Progenitor cell of endocrine pancreas (in vitro differentiated cells): ENCODE measurements at places on chromosomes 12 and 14. TPM values are rescaled to one million over a fixed set of nuclear protein-coding genes. Genes with fewer than 3 reads are reported as not detected.

DNA sequence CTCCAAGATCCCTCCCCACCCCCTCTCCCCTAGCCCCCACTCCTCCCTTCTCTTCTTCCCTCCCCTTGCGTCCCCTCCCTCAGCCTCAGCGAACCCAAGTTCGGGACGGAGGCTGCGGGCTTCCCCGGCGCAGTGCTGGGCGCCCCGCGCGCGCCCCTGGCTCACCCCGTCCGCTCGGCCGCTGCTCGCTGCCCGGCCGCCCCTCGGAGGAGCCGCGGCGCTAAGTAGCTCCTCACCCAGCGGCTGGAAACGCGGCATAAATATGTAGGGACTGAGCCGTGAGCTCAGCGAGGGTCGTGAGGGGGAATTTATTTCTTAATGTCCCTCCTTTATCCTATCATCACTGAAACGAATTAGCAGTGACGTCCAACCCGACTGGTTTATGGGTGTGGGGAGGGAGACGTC is at the start of gene NOS1:
Gene NOS1 (minus strand): TSS at position 280 of the 405 bp plus-strand sequence. CDS start 30,557 bp downstream, outside the sequence.
- no peak for DNase-seq

- no peak for DNase-seq
Observed at GRCh38 chr12:27013611-27014084, 536 bp downstream of the TM7SF3 start.

- no peak for DNase-seq
Observed at GRCh38 chr14:51185754-51186153, 54.3 kb upstream of the TMX1 start.

GRCh38 chr12:5661811-5662210 is 229.9 kb downstream of the NTF3 start:
- DNase-seq: no peak

DNA sequence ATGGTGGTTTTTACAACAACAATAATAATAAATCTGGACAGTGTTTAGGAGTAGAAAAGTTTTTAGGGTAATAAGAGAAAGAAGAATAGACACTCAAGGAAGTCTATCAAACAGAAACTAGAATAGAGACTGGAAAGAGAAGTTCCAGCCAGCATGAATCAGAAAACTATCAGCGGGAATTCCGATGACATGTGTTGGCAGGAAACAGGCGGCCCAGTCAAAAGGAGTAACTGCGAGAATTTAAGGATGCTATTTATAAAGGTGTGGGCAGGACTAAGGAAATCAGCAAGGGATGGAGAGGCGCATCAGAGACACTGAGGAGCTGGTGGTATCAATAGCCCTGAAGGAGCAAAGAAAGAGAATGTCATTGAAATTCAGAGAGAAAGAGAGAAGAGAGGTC is 89.9 kb downstream of the TBX5 start:
- no peak for DNase-seq

DNA sequence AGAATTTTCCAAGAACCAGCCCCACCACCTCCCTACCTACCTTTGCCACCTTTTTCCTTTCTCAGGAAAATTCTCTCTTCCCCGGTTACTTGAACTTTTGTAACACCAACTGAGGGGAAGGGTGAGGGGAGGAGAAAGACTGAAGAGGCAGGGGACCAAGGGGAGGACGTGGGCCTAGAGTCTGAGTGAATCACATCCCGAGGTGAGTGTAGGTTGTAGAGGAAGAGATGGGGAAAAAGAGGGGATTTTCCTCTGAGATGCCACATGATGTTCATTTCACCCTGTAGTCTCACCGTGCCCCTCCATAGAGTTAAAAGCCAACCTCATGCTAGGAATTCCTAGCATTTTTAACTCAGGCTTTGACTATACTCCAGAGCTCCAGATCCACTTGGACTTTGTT is 311.8 kb downstream of the RPAP3 start:
- no peak for DNase-seq

GRCh38 chr12:91203610-91204009 is 21.0 kb upstream of the DCN start:
- DNase-seq: no peak

- peak; percentile 15 for DNase-seq
Observed at GRCh38 chr14:55354500-55354899, 57.1 kb downstream of the ATG14 start.

DNA sequence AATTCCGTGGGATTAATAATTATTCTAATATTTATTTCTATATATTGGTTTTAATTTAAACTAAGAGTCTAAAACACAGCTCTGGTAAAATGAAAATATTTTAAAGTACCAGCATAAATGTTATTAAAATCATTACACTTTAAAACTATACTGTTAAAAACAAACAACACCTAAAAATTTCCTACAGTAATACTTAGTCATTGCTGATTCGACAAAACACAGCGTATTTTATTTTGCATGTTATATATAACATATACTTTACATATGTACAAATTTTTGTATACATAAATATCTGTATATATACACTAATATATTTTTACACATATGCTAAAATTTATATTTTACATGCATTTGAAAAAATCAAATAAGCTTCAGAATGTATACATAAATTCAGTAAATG is 6.0 kb upstream of the PCNX4 start:
- no peak for DNase-seq

GRCh38 chr12:46944088-46944487 is 118.3 kb upstream of the SLC38A4 start:
- DNase-seq: no peak

- DNase-seq: no peak
Observed at GRCh38 chr14:74627076-74627475, 15.0 kb upstream of the LTBP2 start.

DNA sequence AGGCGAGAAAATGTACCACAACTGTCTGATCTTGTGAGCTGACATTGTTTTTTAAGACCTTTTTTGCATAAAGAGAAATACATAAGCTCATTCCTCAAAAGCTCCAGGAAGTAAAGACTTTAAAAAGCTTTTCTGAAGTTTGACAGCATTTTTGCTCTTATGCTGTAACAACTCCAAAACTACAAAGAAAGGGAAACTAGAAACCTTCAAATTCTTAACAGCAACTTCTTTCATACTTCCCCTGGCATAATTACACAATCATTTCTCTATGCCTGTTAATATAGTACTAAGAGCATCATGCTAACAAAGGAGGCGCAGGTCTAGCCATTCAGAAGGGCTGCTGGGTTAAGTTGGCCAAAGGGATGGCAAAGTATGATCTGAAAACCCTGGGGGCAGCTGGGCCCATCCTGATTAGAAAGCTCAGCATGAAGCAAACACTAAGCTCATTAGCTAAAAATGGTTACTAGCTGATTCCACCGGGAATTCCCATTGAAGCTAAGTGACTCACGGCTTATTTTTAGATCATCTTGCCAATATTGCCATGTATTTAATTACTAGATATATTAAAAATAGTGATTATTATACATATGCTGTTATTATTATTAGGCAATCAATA is 26.1 kb upstream of the ANP32D start:
- no peak for DNase-seq

DNA sequence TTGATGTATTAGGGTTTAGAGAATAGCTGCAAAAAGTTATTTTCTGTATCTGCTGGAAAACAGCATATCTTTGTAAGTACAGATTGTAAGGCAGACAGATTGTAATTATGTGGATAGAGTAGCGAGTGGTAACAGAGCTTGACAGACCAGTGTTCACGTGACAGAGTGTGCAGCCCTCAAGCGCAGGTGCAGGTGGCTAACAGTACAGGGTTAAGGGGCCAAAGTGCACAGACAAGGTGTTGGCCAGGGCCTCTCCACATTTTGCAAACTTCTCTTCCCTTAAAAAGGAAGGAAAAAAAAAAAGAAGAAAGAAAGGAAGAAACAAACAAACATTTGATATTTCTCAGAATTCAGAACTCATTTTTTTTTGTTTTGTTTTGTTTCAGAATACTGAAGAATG is 25.2 kb upstream of the KLHL42 start:
- DNase-seq: no peak

DNA sequence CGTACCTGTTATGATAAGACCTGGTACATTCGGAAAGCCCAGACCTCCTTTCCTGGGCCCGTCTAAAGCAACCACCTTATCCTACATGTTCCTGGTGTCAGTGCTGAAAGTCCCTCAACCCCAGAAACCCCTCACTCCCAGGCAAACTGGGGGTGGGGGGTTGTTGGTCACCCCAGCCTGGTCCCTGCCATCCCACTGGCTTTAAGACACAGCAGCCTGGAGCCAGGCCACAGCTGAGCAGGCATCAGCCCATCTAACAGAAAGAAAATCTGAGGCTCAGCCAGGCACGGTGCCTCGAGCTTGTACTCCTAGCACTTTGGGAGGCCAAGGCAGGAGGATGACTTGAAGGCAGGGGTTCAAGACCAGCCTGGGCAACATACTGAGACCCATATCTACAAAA is 4.5 kb downstream of the SELPLG start:
- no peak for DNase-seq

DNA sequence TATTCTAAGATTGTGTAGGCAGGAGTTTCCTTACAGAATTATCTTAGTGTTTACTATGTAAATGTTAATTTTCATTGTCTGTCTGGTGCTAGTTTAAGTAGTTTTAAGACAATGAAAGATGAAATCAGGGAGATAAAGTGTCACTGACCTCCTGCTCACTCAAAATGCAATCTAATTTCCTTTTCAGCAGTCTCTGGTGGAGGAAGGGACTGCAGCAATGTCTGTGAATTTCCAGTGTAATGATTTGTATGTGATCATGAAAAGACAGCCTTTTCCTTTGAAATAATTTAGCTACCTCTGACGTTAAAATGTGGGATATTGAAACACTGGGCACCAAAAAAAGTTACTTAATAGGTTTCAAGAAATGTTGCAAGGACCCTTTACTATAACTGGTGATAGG is 779.7 kb upstream of the FLRT2 start:
- DNase-seq: no peak

GRCh38 chr14:105616802-105617192 is 90.4 kb downstream of the TMEM121 start:
- no peak for DNase-seq

GRCh38 chr14:103629503-103630121 is 601 bp downstream of the KLC1 start:
- DNase-seq: peak; percentile 24

DNA sequence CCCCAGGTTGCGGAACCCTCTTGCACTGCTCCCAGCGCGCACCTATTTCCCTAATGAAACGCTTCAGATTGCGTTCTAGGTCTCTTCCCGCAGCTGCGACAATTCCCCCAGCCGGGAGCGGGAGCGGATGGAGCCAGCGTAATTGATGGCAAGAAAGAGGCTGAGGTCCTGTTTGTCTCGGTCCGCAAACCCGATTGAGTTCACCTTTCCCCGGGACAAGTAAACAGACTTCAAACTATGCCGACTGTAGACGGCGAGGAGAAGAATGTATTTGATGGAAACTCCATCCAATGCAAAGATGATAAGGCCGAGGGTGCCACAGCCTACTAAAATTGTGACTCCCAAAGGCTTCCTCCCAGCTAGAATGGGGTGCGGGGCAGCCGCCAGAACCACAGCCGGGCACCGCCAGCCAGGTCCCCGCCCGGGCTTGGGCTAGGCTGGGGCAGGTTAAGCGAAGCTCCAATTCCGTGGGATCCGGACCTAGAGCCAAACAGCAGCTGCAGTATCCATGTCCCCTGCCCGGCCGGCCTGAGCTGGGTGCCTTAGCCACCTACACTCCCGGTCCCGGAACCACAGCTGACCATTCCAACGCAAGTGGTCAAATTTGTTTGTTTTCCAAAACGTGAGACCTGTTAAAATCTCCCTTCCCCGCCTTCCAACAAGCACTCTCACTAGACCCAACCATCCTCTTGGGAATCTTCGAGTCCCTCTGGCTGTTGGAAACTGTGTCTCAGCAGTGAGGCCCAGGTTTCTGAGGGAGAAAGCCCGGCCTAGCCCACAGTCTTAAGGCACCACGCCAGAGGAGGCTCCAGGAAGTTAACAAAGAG is 5.5 kb downstream of the NKX2-1 start:
- DNase-seq: no peak

- DNase-seq: no peak
Observed at GRCh38 chr14:28690029-28690692, 76.4 kb upstream of the FOXG1 start.

GRCh38 chr14:69107407-69108003 is 45.4 kb downstream of the DCAF5 start:
- DNase-seq: peak; percentile 19

DNA sequence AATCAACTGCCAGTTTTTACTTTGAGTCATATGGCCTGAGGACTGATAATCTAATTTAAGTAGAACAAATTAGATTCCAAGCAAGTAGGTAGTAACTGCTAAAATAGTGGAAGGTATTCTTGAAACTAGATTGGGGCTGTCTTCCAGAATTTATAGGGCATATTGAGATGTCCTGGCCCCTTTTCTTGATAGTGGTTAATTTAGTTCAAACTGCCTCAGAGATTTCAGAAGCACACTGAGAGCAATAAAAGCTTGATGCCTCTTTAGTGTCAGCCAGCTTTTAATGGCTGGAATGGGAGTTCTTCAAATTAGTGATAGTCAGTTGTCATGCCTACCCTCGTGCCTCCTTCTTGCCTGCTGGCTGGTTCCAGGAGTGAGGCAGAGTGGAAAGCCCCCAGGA is 120.5 kb downstream of the AKAP6 start:
- DNase-seq: no peak

DNA sequence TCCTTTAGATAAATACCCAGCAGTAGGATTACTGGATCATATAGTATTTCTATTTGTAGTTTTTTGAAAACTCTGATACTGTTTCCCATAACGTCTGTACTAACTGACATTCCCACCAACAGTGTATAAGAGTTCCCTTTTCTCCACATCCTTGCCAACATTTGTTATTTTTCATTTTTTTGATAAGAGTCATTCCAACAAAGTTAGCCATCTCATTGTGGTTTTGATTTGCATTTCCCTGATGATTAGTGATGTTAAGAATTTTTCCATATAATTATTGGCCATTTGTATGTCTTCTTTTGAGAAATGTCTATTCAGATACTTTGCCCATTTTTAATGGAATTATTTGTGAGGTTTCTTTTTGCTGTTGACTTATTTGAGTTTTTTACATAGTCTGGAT is 486.0 kb downstream of the FLRT2 start:
- no peak for DNase-seq

DNA sequence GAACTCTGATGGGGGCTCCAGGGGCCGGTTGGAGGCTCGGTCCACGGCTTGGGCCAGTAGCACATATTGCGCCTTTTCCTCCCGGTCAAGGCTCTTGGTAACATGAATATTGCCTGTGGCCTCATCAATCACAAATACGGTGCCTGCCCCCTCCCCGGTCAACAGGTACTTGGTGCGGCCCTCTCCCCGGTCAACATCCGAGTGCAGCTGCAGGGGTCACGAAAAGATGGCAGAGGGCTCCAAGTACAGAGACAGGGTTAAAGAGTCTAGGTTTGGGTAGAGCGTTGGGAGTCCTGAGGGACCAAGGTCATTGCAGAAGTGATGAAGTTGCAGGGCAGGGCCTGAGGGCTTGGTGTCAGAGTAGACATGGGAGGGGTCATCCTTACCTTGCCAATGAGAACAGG is 2.2 kb downstream of the CDH24 start:
- DNase-seq: no peak

The TRIM9 gene
- total RNA-seq: 1.7 and 2.6 TPM in 2 replicates

The TSPAN9 gene
- total RNA-seq: 30.4 and 30.9 TPM in 2 replicates

The SERPINA9 gene
- total RNA-seq: not detected in 2 replicates

The FITM1 gene
- total RNA-seq: 1.7 and 1.9 TPM in 2 replicates

The C12orf50 gene
- 0.10 and 0.16 TPM in 2 replicates for total RNA-seq
